ENCODE measurements at places on chromosomes 2 and 18.

GRCh38 chr2:231395188-231396057 lies at the start of gene B3GNT7:
TSS of gene B3GNT7 (plus strand) at chr2:231395710. CDS start at chr2:231395804, 94 bp downstream.
- no peak for DNase-seq

GRCh38 chr2:29706171-29706720 lies 215.1 kb downstream of the ALK start:
- no peak for DNase-seq

- DNase-seq = no peak
Observed at GRCh38 chr2:217218269-217219163, 358.7 kb upstream of the TNP1 start.

GRCh38 chr2:236945431-236946016 lies 140.2 kb upstream of the COPS8 start:
- DNase-seq = no peak

GRCh38 chr2:45637440-45637839 lies 14.0 kb upstream of the PRKCE start:
- no peak for DNase-seq

DNA sequence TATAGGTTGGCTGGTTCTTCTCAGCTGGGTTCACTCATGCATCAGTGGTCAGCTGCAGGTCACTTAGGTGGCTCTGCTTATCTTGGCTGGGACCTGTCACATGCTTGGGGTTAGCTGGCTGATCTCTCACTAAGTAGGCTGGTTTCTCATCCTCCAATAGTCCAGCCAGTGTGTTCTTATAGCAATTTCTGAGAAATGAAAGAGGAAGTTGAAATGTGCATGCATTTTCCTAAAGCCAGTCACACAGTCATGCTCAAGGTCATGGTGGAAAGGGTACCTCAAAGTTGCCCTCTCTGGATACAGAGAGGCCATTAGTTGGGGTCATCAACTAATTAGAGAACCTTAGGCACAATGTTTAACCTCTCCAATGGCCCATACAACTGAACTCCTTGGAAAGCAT lies 64.4 kb downstream of the KLHL29 start:
- DNase-seq = no peak

- no peak for DNase-seq
Observed at GRCh38 chr2:55165626-55166025, 66.5 kb downstream of the CLHC1 start.

GRCh38 chr2:209121691-209122090 lies 302.2 kb upstream of the MAP2 start:
- DNase-seq = no peak

Measured in ELF-1 (cell line).